T-helper 22 cell (primary cell): ENCODE measurements at places on chromosomes 12 and 14.

- DNase-seq, result no peak
Measured at GRCh38 chr12:57149245-57149900, 2.0 kb upstream of the LRP1-AS start.

- DNase-seq, result no peak
Measured at GRCh38 chr14:53744857-53745256, 211.8 kb downstream of the BMP4 start.

DNA sequence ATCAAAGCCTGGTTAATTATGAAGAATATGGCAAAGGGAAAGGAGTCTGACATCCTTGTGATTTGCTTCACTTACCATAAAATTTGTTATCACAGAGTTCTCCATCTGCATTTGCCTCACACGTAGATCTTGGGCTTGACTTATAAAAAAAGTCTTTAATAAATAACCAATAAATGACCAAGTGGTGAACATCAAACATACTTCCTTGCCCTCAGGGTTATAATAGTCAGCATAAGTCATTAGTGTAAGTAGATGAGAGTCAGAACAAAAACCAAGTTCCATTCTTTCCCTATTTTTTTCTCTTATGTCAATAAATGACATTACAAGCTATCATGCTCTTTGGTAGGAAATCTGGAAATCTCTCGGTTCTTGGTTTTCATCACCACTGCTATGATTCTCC, 635.4 kb upstream of the ATXN7L3B start:
- DNase-seq, result no peak

DNA sequence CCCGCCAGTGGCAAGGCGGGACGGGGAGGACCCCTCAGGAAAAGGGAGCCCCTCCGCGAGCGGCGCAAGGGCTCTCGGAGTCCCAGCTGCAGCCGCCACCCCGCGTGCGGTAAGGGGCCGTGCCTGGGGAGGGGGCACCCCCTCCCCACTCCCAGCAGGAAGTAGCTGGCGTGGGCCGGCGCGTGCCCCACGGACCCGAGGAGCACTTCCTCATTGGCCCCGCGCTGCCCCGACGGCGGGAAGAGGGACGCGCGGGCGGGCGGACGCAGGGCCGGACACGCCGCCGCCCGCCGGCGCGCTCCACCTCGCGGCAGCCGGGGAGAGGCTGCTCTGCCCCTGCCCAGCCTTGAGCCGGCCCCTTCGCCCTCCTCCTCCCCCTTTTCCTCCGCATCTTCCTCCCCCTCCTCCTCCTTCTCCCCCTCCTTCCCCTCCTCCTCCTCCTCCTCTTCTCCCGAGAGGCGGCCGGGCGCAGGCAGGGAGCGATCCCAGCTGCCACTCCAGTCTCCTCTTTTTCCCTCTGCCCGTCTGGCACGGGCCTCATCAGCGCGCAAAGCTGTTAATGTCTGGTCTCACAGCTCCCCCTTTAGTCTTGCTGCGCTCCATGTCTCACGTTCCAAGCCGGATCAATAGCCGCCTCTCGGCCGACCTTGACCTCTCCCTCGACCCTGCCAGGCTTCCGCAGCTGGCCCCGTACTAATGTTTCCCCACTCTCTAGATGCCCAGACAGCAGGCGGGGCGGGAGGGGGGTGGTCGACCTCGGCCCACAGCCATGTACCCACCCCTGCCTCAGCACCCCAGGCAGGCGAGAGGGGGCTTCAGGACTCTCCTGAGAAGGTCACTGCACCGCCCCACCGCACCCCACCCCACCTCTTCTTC, 2.6 kb upstream of the BCL11B start:
- DNase-seq, result no peak

GRCh38 chr14:61561657-61562276, 133.5 kb upstream of the HIF1A start:
- no peak for DNase-seq

- no peak for DNase-seq
Measured at GRCh38 chr14:89240414-89240813, 176.6 kb downstream of the FOXN3 start.

DNA sequence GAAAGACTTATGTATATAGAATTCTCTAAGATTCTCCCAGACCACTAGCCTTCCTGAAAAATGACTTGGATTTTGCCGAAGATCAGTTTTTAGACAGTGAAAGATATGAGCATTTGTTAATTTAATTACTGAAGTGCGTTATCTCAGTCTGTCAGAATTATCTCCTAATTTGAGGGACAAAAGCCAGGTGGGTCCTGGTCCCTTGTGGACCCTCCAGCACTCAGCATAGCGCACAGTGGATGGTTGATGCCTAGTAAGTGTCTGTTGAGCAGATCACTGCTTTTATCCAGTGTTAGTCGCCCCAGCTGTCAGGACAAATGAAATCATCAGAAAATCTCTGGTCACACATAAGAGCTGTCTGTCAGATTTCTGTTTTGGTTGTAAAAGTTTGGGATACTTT, 80.4 kb downstream of the EML1 start:
- no peak for DNase-seq

- no peak for DNase-seq
Measured at GRCh38 chr14:91058042-91058581, 2.3 kb downstream of the RPS6KA5 start.
